ENCODE measurements at places on chromosomes 7 and 10.

GRCh38 chr7:69706070-69706469 is 107.8 kb downstream of the AUTS2 start:
- DNase-seq, result no peak

DNA sequence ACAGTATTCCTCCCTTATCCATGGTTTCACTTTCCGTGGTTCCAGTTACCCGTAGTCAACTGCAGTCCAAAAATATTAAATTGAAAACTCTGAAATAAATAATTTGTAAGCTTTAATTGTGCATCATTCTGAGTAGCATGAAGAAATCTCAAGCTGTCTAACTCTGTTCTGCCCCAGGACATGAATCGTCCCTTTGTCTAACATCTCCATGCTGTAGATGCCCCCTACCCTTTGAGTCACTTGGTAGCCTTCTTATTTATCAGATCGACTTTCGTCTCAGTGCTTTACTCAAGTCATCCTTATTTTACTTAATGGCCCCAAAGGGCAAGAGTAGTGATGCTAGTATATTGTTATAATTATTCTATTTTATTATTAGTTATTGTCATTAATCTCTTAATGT is 41.8 kb downstream of the CPED1 start:
- no peak for DNase-seq

DNA sequence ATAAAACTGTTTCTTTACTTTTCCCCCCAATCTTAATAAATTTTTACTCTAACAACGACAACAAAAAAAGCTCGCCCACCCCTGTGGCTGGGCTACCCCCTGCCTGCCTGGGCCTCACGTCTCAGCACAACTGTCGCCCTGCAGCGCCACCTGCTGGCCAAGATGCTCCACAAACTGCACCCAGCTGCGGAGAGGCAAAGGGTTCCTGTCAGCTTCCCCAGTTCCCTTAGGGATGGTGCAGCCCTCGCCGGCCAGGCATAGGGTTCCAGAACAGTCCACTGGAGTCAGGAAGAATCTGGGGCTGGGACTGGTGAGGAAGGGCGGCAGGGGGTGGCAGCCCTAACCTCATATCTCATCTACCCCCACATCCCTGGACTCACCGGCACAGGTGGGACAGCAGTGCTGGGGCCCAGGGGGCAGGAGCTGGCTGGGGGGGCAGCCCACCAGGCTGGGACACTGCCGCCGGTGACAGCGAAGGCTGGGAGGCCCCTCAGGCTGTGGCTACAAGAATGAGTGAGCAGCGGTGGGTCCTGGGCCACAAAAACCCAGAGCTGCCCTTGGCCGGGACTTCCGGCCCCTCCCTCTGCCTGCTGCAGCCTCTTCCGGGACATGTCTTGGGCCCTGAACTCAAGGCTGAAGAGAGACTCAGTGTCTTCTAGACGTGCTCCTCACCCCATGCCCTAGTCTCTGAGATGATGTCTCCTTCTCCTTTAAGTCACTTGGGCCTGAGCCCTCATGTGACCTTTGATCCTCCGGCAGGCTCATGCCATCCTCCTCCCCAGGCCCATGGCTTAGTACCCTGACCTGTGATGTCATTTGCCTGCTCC is 21.2 kb downstream of the ATP6V1F start:
- no peak for DNase-seq

- no peak for DNase-seq
Measured at GRCh38 chr7:7803715-7804178, 85.3 kb upstream of the RPA3 start.

DNA sequence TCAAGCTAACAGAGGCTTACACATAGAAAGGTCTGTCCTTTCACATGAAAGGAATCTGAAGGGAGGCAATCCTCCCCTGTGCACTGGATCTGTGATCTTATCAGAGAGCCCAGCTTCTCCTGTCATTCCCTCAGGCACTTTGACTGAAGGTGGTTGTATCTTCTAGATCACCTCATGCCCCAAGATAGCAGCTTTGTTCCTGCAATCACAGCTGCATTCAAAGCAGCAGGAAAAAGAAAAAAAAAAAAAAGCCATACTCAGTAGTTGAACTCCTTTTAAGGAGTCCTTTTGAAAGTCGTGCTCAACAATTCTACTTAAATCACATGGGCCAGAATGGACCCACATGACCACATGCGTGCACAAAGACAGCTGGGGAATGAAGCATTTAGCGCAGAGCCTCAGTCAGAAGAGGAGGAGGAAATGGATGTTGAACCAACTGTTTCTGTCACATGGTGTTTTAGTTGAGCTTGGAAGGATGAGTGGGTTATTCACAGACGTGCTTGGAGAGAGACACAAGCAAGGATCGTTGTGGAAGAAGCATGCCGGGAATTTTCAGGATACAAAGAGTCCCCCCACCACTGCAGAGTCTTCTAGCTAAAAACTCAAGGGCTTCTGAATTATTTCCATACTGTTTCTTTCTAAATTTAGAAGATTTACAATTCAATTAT is 13.0 kb upstream of the PFKP start:
- no peak for DNase-seq

- DNase-seq, result no peak
Measured at GRCh38 chr10:18743926-18744325, 84.7 kb downstream of the ARL5B start.

DNA sequence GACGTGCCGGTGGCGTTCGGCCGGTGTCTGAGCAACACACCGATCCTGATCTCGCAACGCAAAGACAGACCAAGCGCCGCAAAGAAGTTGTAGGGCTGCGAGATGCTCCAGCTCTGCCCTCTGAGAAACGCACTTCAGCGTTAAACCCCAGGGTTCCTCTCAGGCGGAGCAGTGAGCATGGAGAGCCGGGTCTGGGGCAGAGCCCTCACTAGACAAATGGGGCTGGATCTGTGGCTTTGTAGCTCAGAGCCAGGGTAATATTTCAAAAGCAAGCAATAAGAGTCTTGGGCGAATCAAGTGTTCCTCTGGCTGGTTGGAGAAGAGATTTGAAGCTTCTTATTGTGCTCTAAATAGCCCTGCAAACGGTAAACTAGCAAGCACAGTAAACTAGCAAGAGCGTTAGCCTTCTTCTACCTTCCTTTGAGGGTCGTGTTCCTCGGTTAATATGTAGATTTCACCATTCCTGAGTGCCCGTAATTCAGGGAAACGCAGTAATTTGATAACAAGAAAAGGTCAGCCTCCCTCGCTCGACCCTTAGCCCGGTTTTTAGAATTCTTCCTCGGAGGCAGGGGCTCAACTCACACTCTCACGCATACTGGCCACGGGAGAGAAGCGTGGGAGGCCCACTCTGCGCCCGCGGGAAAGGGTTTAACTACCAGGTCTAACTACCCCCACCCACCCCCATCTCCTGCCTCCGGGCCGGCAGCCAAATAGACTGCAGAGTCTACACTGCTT is 6.7 kb downstream of the SKAP2 start:
- no peak for DNase-seq

- no peak for DNase-seq
Measured at GRCh38 chr7:27183682-27184336, 1.2 kb downstream of the HOXA11 start.

GRCh38 chr10:113895018-113895417 is 40.6 kb downstream of the NHLRC2 start:
- peak; percentile 28 for DNase-seq

DNA sequence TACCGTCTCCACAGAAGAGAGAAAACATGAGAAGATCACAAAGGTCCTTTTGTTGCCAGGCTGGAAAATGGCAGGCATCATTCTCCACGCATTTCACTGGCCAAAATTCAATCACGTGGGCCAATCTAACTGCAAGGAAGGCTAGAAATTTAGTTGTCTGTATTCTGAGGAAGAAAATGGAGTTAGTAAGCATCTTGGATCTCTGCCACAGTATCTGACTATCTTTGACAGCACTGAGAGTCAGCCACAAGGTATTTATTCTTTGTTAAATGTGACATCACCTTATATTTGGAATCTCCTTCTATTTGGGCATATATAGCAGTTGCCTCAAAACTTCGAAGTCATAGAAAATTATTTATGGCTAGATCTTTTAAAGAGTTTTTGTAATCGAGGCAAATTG is 213.9 kb downstream of the NSUN6 start:
- DNase-seq, result no peak

GRCh38 chr7:81025360-81025759 is 106.5 kb upstream of the SEMA3C start:
- DNase-seq, result no peak

DNA sequence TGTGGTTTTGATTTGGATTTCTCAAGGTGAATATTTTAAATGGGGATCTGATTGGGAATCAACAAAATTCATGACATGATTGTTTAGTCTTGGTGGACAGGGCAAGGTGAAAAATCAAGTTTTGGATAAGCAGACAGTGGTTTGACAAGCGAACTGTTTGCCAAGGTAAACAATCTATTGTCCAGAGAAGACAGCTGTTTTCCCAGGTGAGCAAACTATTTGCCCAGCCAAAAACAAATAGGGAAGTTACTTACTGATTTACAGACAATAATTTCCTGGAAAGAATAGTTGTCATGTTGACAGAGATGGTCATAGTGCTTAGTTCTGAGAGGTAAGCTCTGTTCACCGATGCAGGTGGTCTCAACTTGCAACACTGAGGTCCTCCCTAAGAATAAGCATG is 94.0 kb upstream of the STEAP1B start:
- DNase-seq, result no peak

- no peak for DNase-seq
Measured at GRCh38 chr10:101061624-101062231, at the start of gene KAZALD1. Gene KAZALD1 (plus strand): TSS chr10:101061989. CDS start chr10:101062593, 604 bp downstream.

DNA sequence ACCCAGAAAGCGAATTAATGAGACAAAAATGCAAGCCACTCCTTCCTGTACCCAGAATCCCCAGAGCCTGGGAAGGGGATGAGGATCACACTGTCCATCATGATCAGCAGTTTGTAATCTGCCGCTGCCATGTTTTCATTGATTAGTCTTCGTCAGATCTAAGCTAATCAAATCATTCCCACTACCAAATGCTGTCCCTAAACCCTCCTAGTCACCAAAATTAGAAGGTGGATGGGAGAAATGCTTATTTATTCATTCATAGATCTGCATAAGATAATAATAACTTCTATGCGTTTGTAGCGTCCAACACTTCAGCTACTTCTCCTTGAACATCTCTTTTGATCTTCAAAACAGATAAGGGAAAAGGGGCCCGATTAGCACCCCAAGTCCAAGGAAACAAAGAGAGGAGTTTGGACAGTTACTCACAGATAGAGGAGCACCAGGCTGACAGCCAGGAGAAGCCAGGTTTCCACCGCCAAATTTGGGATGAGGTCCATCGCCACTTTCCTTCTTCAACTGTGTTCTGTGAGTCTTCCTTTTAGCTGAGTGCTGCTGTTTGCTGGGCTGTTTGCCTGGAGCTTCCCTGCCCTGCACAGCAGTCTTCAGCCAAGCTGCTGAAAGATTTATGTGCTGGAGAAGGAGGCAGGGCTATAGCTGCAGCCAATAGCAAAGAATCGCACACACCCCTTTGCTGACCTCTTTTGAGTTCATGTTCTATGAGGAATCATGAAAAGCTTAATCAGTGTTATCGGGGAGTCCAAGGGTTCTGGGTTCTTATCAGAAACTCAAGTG is at the start of gene CYP3A5:
TSS of gene CYP3A5 (minus strand) at position 597 of the 792 bp plus-strand sequence. CDS start at position 497, 100 bp downstream.
- DNase-seq, result no peak

- no peak for DNase-seq
Measured at GRCh38 chr10:66625709-66626590, 299.9 kb upstream of the LRRTM3 start.

DNA sequence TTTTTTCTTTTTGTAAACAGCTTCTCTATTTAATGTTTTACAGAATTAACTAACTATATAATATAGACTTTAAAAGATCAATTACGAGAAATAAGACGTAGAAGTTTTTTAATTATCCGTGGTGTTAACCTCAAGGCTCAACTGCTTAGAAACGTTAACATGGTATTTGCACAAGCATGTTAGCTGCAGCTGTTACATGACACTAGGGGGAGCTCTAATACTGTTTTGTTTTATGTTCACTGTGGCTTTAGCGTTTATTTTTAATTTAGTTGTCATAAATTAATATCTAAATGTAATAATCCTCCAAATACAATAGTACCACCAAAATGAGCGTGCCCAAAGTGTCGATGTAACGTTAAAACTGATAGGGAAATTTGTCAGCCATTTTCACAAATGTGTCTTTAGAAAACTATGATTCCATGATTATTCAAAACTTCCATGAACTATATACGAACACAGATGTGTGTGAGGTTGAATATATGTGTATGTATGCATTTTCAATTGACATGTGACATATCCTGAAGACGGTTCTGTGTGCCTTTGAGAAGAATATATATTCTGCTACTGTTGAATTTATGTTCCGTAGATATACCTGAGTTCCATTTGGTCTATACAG is 828.8 kb upstream of the MBL2 start:
- DNase-seq, result no peak

DNA sequence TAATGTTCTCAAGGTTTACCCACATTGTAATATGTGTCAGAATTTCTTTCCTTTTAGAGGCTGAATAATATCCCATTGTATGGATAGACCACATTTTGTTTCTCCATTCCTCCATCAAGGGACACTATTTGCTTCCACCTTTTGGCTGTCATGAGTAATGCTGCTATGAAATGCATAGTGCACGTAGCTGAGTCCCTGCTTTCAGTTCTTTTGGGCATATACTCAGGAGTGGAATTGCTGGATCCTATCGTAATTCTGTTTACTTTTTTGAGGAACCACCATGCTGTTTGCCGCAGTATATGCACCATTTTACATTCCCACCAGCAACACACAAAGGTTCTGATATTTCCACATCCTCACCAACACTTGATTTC is 60.0 kb downstream of the PRF1 start:
- DNase-seq, result no peak

- DNase-seq, result no peak
Measured at GRCh38 chr7:155153676-155154075, 83.6 kb downstream of the HTR5A start.

- no peak for DNase-seq
Measured at GRCh38 chr10:10829576-10829975, 188.1 kb upstream of the CELF2 start.

DNA sequence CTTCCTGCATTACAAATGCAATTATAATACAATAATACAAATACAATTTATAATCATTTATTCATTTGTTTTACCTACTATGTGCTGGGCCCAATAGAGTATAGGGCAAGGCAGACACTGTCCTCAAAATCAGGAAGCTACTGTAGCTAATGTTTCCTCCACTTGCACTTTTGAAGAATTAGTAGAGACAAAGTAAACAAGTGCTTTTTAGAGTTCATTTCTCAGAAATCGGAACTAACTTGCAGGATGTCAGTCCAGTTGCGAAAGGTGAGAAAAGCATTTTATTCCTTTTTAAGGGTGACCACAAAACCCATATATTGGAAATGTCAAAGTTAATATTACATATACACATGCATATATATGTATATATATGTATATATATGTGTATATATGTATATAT is 14.2 kb downstream of the ADRB1 start:
- DNase-seq, result no peak

- no peak for DNase-seq
Measured at GRCh38 chr7:54769203-54769602, 10.2 kb upstream of the SEC61G start.

- no peak for DNase-seq
Measured at GRCh38 chr10:31623466-31623865, 304.4 kb downstream of the ZEB1 start.

Data from kidney epithelial cell (primary cell).